ENCODE measurements at places on chromosomes 6 and 20.

GRCh38 chr6:136643850-136644596, 93.8 kb upstream of the MAP7 start:
- DNase-seq = peak; percentile 51

DNA sequence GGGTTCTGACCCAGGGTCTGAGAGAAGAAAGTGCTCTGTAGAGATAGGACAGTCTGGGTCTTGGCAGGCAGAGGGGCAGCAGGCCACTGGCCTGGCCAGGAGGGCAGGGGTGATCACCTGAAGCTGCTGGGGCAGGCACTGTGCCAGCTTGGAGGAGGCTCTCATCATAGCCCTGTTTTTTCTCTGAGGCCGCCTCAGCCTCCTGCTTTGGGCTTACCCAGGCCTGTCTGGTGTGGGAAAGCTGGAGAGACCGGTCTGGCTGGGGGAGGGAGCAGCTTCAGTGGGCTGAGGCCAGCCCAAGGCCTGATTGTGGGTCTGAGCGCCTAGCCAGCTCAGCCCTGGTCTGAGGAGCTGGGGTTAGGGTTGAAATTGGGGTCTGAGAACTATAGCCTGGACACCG, 3.9 kb downstream of the LPIN3 start:
- DNase-seq = no peak

GRCh38 chr20:54123587-54124180, 50.1 kb downstream of the CYP24A1 start:
- DNase-seq = no peak

DNA sequence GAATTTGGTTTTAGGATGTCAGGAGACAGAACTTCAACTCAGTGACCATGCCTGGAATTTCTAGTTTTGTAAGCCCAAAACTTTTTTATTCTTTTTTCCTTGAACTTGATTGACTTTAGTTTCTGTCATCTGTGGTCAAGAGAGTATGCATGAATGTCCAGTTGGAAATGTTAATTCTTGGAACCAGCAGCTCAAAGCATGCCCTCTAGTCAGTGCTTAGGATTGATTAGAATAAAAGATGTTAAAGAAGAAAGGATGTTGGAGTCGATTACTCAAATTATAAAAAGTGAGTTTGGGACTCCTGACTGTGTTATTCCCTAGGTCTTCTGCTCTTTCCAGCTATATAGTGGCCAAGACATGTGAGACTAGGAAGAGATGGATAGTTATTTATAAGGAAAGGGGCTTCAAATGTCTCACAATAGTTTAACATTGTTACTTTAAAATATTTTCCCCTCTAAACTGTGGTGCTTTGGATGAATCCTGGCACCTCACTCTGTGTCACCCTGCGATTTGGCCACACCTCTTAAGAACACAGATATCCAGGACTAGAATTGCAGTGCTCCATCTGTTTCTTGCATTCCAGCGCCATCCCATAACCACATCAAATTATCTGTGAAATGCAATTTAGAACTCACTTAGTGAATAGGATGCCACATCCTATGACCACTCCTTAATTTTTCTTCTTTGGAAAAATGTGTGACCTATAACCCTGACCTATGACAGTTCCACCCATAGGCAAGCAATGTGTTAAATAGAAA, 298.5 kb downstream of the EYA4 start:
- DNase-seq = no peak

DNA sequence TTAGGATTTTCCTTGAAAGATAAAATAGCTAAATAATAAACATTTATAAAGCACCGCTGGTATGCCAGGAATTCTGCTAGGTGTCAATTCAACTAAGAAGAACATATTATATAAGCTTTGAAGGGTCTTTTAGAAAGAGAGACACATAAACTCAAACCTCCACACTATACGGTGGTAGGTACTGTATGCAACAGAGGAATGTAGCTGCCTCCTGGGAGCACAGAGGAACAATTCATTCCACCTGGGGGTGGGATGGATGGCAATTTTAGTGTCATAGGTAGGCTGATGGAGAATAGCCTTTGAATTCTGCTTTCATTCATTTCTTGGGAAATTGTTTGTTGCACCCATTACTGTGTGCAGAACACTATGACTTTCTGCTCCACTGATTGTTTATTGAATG, 447.1 kb upstream of the MAP3K7 start:
- no peak for DNase-seq

DNA sequence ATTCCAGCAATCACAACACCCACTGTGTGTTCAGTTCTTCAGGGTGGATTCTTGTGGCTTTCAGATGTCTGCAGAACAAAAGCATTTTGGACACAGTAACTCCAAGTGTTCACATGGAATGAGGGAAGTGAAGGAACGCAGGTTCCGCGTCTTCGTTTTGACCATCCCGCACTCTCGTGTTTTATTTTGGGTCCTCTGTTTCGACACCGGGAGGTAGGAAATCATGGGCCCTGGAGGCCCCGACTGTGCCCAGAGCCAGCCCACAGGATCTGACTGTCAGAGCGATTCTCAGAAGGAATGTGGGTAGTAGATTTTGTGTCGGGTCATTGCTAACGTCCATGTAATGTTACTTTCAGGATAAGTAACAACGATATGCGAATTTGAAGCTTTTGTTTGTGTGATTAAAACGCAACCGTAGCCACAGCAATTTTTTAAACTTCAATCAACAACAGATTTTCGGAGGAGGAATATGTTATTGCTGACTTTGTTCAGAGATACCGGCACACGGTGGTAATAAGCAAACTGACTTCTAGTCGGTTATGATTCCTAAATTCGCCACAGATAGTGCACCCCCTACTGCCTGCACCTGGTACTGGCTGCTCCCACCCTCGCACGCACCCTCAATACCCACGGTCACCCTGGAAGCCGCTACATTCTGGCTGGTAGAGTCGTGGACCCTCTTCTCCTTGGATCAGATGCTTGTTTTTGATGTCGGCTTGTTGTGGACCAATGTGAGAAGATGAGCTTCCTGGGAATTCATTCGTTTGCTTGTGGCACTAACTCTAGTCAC, 10.5 kb downstream of the NPEPL1 start:
- DNase-seq = no peak

- peak; percentile 93 for DNase-seq
These were observed 381.5 kb downstream of the TFAP2A start for GRCh38 chr6:10033223-10033829.

Measured in NCI-H2029 treated with DMSO at 0.1 percent for 48 hours (cell line).